CD8-positive, alpha-beta T cell (primary cell): ENCODE measurements at places on chromosomes 4 and X. TPM values are rescaled to one million over a fixed set of nuclear protein-coding genes. Genes with fewer than 3 reads are reported as not detected.

GRCh38 chr4:3402491-3403347 lies 39.0 kb upstream of the HGFAC start:
- no peak for DNase-seq

DNA sequence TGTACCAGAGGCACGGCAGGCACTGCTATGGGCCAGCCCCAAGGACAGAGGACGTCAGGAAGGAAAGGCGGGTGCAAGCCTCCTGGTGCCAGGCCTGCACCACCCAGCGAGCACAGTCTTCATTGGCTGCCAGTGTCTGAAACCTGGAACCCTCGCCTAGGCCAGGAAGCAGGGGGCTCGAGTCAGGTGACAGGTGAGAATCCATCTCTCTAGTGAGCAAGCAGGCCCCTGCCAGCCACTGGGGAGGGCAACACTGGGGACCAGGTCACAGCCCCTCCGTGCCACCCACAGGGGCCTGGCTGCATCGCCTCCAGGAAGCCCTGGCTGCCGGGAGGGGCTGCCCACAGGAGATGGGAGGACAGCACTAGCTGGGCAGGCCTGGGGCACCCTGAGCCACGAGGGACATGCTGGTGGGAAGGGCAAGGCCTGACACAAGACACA lies 6.9 kb upstream of the HAUS3 start:
- DNase-seq: peak; percentile 10

GRCh38 chr4:83369831-83370639 lies 35.4 kb upstream of the HPSE start:
- DNase-seq: no peak

- DNase-seq: no peak
Observed at GRCh38 chr4:8888856-8889255, 17.2 kb upstream of the HMX1 start.

GRCh38 chr4:112908511-112908910 lies 140.9 kb upstream of the ANK2 start:
- DNase-seq: no peak

CDX4 gene
- total RNA-seq: not detected
